ENCODE measurements at places on chromosomes 4 and X. TPM values are rescaled to one million over a fixed set of nuclear protein-coding genes. Genes with fewer than 3 reads are reported as not detected.

SSX2B gene
- not detected for total RNA-seq

C1QTNF7 gene
- not detected for total RNA-seq

CXCL5 gene
- total RNA-seq: 31.0 TPM

NPY2R gene
- total RNA-seq: 0.02 TPM

SSX3 gene
- not detected for total RNA-seq

CXCL11 gene
- 0.20 TPM for total RNA-seq

UGT2B7 gene
- 0.22 TPM for total RNA-seq

MXRA5 gene
- total RNA-seq: not detected

GPRASP1 gene
- 0.24 TPM for total RNA-seq

OTC gene
- total RNA-seq: not detected

HPSE gene
- total RNA-seq: 1.3 TPM
